Spleen (tissue), 13 donors: ENCODE measurements at places on chromosomes 1 and 21. TPM values are rescaled to one million over a fixed set of nuclear protein-coding genes. Genes with fewer than 3 reads are reported as not detected.

DNA sequence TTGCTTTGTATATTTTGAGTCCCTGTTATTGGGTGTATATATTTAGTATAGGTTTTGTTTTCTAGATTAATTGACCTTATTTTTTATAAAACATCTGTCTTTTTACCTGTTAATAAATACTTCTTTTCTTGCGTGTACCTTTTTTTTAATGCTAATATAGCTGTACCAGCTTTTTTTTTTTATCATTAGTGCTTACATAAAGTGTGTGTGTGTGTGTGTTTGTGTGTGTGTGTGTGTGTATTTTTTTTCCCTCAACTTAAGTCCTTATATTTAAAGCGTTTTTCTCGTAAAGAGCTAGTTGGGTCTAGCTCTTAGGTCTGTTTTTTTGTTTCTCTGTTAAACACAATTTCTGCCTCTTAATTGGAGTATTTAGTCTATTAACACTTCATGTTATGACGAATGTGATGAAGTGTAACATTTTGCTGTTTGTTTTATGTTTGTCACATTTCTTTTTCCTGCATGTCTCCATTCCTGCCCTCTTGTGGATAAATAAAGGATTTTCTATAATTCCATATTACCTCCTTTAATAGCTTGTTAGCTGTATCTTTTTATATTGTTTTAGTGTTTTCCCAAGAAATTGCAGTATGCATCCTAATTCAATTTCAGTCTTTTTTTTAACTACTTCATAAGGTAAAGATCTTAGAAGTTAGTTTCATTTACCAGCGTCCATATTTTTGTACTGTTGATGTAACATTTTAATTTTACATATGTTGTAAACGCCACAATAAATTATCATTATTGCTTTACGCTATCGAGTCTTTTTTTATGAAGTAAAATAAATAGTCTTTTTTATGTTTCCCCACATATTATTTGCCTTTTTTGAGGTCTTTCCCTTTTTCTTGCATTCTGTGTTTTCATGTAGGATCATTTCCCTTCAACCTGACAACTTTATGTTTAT is 4.3 kb downstream of the PRMT2 start:
- no peak for DNase-seq

GRCh38 chr1:240094041-240094722 is 2.5 kb downstream of the FMN2 start:
- no peak for DNase-seq

- DNase-seq: no peak
Observed at GRCh38 chr1:167169642-167170041, 51.0 kb upstream of the POU2F1 start.

- DNase-seq: no peak
Observed at GRCh38 chr1:167899253-167899681, 14.7 kb downstream of the ADCY10 start.

DNA sequence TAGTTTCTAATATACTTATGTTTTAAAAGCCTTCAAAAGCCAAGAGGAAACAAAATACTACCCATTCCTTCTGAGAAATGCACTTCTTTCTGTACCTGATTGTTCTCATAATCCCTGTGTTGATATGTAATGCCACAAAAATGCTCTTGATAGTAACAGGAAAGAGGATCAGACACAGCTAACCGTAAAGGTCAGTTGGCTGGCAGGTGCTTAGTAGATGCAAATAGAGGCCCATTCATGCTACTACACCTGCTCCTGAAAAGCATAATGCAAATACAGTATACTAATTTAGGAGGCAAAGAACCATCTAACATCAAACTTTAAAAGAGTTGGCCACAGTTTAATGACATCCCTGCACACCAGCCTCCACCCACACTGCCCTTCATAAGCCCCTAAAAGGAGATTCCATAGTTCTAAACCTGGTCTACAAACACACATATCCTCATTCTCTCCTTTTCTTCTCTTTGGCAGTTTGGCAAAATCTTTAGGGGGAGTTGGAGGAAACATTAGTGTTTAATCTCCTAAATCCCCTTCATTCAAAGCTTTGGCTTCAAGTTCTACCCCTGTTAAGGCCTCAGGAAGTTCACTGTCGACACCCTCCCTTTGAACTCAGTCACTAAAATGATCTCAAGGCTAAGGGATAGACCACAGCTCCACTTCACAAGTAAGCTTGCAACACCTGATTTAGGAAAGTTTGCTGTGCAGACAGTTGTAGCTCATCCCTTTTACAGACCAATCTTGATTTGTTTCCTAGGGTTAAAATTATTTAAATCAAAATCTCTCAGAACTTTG is 2.9 kb upstream of the CD46 start:
- no peak for DNase-seq

GRCh38 chr1:29416267-29417146 is 180.2 kb downstream of the PTPRU start:
- no peak for DNase-seq

GRCh38 chr1:170360601-170361000 is 171.4 kb upstream of the GORAB start:
- DNase-seq: no peak

DNA sequence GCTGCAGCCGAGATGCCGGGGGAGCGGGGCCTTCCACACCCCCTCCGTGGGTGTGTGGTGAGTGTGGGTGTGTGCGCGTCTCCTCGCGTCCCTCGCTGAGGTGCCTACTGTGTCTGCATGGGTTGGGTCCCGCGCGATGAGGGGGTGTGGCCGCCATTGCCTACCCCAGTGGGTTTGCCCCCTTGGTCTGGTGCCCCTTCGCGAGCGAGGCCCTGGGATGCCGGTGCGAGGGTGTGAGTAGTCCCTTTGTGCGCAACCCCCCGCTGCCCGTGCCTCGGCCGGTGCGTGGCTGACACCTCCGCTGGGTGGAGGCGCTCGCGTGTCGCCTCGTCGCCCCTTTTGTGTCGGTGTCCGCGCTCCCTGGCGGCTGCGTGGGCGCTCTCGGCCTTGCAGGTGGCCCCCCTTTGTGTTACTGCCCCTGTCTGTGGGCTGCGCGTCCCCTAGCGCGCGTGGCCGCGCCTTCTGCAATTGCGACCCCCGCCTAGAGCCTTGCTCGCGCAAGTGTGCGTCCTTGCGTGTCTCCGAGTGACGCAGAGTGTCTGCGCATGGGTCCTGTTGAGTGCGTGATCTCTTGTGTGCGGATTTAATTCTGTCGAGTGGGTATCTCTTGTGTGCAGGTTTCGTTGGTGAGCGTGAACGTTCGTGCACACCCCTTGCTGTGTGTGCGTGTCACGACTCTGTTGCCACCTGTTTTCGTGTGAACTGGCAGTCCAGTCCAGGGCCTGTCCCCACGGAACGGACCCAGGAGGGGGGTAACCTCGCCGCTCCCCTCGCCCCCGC is 553 bp downstream of the TTC3 start:
- peak; percentile 94 for DNase-seq

GRCh38 chr1:231419147-231419546 is 2.9 kb downstream of the EGLN1 start:
- no peak for DNase-seq

DNA sequence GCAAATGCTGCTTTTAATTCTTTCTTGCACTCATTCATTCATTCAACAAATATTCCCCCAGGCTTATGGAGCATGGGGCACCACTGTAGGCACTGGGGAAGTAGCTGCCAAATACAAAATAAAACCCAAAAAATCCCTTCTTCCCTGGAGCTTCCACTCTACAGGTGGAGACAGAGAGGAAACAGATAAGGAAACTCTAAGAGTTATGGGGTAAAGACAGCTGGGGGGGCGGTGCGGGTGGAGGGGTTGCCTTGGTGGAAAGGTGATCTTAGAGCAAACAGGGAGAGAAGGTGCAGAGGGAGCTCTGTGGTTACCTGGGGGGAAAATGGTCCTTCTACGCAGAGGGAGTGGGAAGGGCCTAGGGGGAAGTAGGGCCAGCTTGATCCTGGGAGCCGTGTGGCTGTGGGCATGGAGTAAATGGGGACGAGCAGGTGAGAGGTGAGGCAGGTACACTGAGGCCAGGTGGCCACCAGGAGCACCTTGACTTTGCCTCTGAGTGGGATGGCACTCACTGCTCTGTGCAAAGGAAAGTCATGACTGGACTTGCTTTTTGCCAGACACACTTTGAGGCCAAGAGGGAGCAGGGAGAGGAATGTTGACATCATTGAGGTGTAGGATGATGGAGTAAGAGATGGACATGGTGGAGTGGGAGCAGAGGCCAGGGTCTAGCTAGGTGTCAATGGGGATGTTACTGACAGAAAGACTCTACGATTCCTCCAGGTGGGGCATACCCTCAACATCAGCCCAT is 152.0 kb downstream of the ETS2 start:
- no peak for DNase-seq

- no peak for DNase-seq
Observed at GRCh38 chr1:153447498-153448170, 12.8 kb downstream of the S100A7 start.

GRCh38 chr21:31330144-31330483 is 13.9 kb downstream of the TIAM1 start:
- no peak for DNase-seq

DNA sequence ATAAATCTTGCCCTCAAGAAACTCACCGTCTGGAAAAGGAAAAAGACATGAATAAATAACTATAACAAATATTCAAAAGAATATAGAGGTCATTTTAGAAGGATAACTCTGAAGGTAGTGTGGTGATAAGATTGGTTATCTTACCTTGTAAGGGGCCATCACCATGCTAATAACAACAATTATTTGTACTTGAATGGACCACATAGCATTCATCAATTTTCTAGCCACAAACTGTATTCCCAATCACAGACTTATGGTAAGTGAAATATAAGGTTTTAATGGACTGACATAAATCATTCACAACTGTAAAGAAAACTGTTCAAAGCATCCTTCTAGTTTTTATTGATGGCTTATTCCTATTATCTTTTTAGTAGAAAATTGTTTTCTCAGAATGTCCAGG is 57.8 kb downstream of the HMCN1 start:
- DNase-seq: no peak

DNA sequence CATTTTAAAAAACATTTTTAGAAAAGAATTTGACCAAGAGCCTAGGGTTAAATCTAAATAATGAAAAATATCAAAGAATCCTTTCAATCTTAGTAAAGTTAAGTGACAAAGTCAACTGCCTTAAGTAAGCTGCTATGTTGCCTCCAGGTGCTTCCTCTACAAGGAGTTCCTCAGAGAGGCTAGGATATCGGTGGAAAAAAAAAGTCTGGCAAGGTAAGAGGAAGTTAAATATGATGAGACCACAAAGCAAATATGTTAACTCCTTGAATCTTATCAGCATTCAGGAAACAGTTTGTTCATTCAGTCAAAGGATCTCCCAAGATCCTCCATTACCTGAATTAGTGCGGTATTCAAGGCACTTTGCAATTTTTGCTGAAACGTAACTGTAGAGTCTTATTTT is 563.5 kb downstream of the PTPRC start:
- no peak for DNase-seq

DNA sequence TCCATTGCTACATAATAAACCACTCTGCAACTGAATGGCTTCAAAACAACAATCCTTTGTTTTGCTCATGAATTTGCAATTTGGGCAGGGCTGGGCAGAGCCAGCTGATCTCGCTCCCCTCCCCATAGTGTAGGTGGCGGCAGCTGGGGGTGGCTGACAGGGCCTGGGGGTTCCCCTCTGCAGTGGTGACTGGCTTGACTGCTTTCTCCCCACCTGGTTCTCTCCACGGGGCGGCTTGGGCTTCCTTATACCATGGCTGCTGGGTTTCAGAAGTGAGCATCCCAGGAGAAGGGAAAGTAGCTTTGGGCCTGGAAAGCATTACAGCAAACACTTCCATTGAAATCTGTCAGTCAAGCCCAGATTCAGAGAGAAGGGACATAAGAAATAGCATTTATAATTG is 129.7 kb upstream of the ZBTB40 start:
- DNase-seq: no peak

- peak; percentile 92 for DNase-seq
Observed at GRCh38 chr1:201022820-201023516, 546 bp downstream of the KIF21B start.

- no peak for DNase-seq
Observed at GRCh38 chr1:181314010-181314409, 169.3 kb upstream of the CACNA1E start.

DNA sequence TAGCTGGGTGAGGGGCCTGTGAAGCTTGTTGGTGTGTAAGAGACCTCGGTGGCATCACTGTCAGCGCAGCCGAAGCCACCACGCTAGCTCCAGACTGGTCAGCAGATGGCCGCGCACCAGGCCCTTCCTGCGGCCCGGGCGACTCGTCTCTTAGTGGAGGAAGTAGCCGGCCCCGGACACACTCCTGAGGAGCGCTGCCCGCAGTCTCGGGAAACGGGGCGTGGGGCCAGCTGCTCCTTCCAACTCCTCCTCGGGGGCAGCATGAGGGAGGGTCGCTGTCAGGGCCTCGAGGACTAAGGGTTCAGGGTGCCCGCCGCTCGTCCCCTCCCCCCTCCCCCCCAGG is 20.4 kb downstream of the H3-3A start:
- peak; percentile 91 for DNase-seq

DNA sequence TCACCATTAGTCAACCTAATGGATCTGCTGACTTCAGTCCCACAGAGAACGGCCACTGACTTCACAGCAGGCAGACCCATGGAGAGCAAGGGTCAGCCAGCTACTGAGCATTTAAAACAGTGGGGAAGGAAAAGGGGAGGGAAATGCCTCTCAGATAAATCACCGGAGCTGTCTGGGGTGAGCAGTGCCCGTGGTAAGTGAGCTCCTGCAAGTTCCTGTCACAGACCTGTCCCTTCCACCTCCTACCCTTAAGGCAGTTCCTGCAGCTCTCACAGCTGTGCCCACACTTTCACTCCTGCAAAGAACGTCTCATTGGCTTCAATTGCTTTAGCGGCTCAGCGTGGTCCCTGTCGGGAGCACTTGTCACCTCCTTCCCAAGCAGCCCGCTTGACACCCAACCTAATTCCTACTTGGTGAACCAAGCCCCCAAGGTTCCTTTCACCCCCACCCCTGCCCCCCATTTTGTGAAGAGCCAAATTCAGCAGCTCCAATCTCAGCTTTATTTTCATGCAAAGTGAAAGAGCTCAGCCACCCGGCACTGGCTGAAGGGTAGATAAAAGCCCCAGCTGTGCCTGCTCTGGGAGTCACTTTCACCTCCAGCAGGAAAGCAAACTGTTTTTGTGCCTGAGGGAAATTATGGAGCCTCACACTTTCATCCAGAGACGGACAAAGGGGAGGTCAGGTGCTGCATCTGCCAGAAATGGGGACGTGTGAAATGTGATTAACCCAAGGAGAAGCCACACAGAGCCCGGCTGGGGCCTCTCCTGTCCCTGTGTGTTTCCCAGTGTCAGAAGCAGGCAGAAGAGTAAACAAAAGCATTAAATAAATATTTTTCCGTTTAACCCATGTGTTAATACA is 306.2 kb downstream of the TTLL7 start:
- DNase-seq: peak; percentile 67

DNA sequence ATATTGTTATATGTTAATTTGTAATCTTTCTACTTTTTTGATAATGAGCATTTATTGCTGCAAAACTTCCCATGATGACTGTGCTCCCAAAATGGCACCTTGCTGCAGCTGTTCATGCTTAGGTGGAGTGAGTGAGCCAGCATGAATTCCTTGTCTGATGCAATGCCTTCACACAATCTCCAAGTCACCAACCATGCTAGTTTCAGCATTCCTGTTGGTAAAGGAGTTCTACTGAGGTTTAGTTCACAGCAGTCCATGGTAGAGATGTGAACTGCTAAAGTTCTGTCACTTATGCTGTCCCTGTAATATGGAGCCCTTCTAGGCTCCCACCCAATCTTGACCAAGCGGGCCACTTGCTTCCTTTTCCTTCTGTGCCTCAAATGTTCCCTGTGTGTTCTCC is 26.2 kb upstream of the PRKACB start:
- no peak for DNase-seq

PLPPR5 gene
- not detected for total RNA-seq

NTMT2 gene
- total RNA-seq: not detected

ANGPTL1 gene
- total RNA-seq: 3.3 TPM

FCRL2 gene
- 71.1 TPM for total RNA-seq

CHI3L2 gene
- 26.0 TPM for total RNA-seq

SLC22A15 gene
- total RNA-seq: 23.7 TPM

OR2T2 gene
- 0.60 TPM for total RNA-seq

MAB21L3 gene
- 1.4 TPM for total RNA-seq

GUCA2A gene
- total RNA-seq: not detected
